ENCODE measurements at places on chromosomes 5 and 9.

DNA sequence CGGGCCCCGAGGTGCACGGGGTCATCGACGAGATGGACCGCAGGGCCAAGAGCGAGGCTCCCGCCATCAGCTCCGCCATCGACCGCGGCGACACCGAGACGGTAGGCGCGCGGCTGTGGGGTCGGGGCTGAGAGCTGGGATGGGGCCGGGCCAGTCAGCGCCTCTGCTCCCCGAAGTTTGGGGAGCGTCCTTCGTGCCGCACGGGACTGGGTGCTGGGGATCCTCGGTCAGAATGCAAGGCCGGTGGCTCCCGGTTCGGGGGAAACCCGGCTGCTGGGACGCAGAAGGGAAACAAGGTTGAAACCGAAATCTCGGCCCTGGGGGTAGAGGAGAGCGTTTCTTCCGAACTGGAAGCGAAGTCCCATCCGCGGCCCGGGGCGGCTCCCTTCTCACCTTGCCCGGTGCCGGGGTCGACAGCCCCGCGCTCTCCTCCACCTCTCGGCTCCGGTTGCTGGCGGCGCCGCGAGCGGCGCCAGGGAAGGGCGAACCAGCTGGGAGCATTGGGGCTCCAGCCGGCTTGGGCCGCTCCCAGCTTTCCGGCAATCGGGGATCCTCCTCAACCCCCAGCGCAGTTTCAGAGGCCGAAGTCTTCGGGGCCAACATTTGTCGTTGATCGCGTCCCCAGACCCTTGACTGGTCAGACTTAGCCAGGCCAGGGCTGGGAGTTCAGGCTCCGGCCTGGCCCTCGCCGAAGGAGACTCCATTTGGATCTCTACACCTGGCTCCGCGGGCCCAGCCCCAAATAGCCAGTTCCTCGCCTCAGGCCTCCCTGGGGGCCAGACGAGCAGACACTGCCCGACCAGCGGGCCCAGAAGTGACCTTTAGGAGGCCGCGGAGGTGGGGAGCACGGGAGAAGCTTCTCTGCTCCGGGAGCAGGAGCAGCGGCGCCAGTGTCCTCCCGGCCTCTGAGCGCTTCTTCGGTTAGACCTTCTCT is 1.1 kb downstream of the LHX2 start:
- DNase-seq: peak; percentile 60

GRCh38 chr5:153601377-153601776 is 110.9 kb downstream of the GRIA1 start:
- no peak for DNase-seq

DNA sequence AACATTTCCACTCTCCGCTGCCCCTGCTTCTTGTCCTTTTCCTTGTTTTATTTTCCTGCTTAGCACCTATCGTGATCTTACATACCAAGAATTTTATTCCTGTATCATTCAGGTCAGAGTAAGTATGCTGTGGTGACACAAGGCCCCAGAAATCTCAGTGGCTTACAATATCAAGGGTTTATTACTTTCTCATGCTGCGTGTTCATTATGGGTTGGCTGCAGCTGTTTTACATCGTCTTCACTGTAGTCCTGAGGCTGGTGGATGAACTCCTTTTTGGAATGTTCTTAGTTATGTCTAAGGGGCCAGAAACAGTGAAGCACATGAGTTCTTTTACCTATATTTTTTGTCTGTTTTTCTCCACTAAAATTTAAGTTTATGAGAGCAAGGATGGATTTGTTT is 51.2 kb downstream of the FCHO2 start:
- no peak for DNase-seq

GRCh38 chr5:100676817-100677631 is 141.8 kb downstream of the FAM174A start:
- no peak for DNase-seq

GRCh38 chr5:67149057-67149950 is 47.3 kb downstream of the CD180 start:
- no peak for DNase-seq

GRCh38 chr9:80009204-80009603 is 437.4 kb downstream of the TLE4 start:
- DNase-seq: no peak

GRCh38 chr5:56434986-56435385 is 201.9 kb upstream of the ANKRD55 start:
- no peak for DNase-seq

DNA sequence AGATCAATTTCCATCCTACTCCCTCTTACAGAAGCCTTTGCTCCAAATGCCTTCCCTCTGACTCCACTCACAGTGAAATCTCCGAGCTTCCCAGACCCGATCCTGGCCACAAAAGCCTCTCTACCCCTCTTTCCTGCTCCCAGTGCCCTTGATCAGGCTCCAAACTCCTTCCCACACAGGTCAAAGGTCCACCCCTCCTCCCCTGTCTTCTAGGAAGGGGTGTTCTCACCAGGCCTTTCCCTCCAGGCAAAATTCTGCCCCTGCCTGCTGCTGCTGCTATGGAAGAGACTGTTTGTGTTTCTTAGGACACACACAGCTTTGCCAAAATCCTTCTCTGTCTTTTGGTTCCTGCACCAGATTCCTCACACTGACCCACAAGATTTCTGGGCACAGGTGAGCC is 85.8 kb upstream of the ALDH1A1 start:
- DNase-seq: no peak

- DNase-seq: no peak
Measured at GRCh38 chr5:180114304-180115003, 42.9 kb upstream of the RNF130 start.

GRCh38 chr9:125650271-125650737 is 56.7 kb downstream of the MAPKAP1 start:
- no peak for DNase-seq

Data from D341Med (cell line).